Liver (tissue), 10 donors: ENCODE measurements at places on chromosomes 5 and 9. TPM values are rescaled to one million over a fixed set of nuclear protein-coding genes. Genes with fewer than 3 reads are reported as not detected.

DNA sequence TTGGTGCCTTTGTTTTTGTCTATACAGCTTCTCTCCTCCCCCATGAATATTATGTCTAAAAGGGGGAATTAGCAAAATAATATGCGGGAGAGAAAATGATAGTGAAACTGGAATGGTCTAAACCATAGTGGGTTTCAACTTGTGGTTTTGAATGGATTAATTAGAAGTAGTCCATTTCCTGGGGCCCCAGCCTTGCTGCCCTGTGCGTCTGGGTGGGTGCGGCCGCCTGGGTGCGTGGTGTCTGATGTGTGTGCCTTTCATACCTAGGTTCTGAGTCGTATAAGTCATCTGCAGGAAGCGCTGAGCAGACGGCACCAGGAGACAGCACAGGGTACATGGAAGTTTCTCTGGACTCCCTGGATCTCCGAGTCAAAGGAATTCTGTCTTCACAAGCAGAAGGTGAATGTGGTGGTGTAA lies 120.0 kb upstream of the CACNA1B start:
- no peak for DNase-seq

DNA sequence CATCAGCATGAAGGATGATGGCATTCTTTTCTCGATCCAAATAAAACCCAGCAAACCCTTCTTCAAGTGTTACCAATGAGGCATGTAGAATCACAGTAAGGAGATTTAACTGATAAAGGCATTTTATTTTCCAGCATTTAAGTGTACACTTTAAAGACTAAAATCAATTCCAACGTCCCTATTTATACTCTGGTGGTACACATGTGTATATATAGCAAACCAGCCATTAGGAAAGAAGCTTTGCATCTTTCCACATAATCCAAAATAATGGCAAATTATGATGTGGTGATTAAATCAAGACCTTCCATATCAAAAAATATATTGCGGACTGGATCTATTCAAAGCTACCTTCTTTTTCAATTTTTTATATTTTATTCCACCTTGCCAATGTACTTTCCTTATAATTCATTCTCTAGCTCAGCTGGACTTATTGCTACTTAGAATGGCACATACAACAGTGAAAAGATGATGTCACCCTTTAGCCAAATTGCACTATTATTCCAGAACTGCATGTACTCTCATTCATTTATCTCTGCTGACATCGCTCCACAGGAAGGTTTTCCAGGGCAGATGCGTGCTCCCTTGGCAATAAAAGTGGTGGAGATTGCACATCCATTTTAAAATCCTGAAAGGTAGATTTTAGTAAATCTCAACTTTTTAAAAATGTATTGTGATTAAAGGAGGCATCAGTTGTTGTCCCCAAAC lies 63.3 kb upstream of the SLC30A5 start:
- DNase-seq: no peak

Gene BAAT
- polyA plus RNA-seq: 275 TPM

DNA sequence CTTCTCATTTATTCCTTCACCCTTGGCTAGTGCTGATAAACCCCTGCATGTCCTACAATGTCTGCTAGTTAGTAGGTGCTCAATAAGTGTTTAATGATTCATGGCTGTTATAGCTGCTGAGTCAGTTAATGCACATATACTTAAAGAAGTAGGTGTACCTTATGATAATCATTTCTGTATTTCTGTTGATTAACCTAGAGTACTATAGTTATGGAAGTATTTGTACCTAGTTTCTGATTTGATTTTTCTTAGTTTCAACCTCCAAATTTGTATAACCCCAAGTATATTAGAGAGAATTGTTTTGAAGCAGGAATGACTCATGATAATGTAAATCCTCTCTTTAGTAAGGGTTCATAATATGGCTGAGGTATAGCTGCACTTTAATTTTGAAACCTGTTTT lies 8.9 kb downstream of the SMAD5 start:
- no peak for DNase-seq

DNA sequence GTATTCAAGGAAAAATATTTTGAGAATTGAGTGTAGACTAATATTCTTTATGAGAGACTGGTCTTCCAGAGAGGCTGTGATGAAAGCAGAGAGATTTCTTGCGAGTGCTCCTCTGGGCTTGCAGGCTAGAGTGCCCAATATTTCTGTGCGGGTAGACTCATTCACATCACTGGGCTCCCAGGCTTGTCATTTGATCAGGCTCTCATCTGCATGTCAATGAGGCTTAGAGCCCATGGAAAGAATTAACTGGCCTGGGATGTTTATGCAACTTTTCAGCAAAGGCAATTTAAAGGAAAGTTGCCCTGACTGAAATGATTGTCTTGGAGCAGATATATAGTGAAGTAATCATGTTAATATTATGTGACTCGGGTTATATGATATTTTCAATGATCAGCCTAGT lies 42.3 kb downstream of the SNCAIP start:
- no peak for DNase-seq

Gene RRAGA
- polyA plus RNA-seq: 49.0 TPM

- no peak for DNase-seq
These were observed 44.2 kb upstream of the COL15A1 start for GRCh38 chr9:98899408-98900056.

- DNase-seq: no peak
These were observed 34.2 kb downstream of the CDK7 start for GRCh38 chr5:69268899-69269298.

- DNase-seq: no peak
These were observed 13.3 kb downstream of the NUP214 start for GRCh38 chr9:131138676-131139075.

DNA sequence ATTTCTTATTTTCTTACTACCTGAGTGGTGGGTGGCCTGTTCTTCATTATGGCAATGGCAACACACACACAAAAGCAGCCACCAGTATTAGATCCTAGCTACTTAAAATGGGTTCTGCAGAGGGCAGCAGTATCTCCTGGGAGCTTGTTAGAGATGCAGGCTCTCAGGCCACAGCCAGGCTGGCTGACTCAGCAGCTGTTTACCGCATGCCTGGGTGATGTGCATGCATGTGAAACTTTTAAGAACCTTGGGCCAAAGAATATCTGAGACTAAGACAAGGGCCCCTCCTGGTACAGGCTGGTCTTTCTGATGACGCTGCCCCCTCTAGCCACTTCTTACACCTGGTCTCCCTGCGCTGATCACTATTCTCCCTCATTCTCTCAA lies 399.0 kb downstream of the MED10 start:
- no peak for DNase-seq

- DNase-seq: no peak
These were observed 350.8 kb downstream of the DMRT2 start for GRCh38 chr9:1400983-1401382.

DNA sequence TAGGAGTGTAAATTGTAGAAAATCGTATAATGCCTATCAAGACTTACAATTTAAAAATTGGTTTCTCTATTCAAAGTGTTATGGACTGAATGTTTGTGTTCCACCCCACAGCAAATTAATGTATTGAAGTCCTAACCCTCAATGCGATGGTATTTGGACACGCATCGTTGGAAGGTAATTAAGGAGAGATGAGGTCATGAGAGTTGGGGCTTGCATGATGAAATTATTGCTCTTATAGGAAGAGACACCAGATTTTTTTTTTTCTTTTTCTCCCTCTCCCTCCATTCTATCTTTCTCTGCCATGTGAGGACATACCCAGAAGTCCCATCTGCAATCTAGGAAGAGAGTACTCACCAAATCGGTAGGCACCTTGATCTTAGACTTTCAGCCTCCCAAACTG lies 189.2 kb downstream of the MAN2A1 start:
- no peak for DNase-seq

Gene PCDHA9
- polyA plus RNA-seq: not detected

Gene SMC2
- polyA plus RNA-seq: 4.7 TPM

DNA sequence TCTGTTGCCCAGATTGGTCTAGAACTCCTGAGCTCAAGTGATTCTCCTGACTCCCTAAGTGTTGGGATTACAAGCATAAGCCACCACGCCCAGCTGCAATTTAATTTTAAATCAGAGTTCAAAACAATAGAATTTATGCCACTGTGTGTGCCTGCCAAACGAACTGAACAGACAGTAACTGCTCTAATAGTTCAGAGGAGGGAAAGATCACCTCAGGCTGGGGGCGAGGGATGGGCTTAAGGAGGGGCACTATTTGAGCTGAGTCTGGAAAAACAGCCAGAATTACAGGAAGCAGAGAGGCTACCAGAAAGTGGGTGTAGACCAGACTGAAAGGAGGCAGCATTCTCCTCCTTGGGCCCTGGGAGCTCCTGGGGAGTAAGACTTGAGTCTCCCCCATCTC lies 12.2 kb downstream of the NOL6 start:
- DNase-seq: no peak

DNA sequence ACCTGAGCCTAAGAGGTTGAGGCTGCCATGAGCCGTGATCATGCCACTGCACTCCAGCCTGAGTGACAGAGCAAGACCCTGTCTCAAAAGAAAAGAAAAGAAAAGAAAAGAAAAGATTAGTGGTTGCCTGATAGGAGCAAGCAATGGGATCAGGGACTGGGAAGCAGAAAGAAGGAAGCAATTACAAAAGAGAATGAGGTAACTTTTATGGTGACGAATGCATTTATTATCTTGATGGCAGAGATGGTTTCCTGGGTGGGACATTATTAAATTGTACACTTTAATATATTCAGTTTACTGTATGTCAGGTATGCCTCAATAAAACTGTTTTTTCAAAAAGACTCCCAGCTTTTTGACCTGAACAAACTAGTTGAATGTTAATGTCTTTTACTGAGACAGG lies 7.5 kb upstream of the PFDN1 start:
- DNase-seq: no peak

- no peak for DNase-seq
These were observed 263.4 kb downstream of the GRIA1 start for GRCh38 chr5:153753645-153754432.

Gene SAPCD2
- polyA plus RNA-seq: 0.06 TPM

Gene SLCO6A1
- polyA plus RNA-seq: not detected

Gene SLC6A18
- polyA plus RNA-seq: not detected

DNA sequence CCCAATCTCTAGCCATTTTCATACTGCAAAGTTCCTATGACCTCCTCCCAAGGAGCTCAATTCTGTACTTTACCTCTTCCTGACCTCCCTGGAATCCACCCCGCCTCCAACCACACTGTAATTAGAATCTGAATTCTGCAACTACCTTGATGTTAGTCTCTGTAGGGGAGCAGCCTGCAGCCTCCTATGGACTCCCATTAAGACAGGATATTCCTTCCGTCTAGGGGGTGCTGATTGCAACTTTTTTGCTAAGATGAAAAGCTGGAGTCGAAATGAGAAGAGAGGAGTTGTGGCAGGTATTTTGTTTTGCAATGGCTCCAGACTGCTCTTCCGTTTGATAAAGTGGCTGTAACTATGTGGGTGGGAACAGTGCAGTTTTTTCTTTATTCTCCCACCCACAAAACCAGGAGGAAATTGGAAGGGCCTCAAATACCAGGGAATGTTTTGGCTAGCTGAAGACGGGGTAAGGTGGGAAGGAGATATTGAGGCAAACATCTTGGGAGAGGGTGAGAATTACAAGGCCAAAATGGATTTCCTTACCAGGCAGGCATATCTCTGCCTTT lies 23.8 kb downstream of the ANXA2R start:
- DNase-seq: no peak

DNA sequence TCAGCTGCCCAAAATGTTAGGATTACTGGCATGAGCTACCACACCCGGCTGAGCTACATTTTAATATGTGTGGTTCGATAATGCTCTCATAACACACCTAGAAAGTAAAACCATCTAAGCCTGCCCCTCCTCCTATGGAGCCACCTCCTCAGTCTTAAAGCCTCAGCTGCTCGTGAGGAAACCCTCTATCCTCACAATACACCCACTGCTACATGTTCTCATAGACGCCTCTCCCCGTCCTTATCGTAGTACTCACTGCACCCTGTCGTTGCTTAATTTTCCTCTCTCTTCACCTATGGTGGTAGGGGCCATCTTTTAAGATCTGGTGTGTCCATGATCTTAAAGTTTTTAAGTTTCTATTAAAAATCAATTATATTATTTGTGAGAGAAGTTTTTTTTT lies 72.9 kb downstream of the RCL1 start:
- DNase-seq: no peak

Gene CNTNAP3B
- 1.0 TPM for polyA plus RNA-seq

DNA sequence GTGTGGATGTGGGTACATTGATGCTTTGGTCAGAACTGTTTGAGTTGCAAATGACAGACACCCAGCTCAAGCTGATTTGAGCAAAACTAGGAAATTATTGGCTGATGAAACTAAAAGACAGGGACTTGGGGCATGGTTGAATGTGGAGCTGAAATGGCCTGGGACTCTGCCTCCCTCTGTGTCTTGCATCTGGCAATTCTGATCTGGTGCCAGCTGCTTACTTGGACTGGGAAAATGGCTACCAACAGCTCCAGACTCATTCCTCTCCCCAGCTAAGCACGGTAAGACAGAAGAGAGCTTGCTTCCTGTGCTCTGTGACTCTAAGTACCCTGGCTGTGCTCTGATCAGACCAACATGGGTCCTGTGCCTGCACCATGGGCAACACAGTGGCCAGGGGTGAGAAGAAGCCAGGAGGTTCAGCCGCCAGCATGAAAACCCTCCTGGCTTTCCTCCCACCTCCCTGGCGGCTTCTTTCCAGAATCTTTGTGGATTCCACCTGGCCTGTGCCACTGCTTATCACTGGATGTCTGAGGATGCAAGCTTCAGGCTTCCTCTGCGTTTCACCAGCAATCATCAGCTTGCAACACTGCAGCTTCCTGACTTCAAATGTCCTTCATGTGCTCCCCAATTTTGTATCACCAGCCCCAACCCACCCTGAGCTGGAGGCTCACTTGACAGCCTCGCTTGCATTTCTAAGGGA lies 44.1 kb downstream of the C5orf15 start:
- no peak for DNase-seq

GRCh38 chr5:74370168-74370567 lies 270.4 kb downstream of the ENC1 start:
- DNase-seq: no peak

- no peak for DNase-seq
These were observed 426.3 kb downstream of the CETN3 start for GRCh38 chr5:89983216-89983615.

DNA sequence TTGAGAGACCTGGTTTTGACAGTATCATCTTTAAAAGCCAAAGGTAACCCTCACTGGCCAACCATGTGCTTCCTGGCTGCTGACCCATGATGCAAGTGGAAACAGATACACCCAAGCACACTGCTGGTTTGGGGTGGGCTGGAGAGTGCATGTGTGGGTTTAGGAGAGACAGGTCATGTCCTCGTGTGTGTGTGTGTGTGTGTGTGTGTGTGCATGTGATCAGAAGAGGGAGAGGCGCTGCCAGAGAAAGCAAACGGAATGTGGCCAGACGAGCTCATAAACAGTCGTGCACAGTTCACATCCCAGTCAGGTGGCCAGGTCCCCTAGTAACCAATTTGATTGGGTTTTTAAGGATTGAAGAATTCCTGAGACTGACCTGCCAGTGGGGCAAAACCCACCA lies 112.8 kb upstream of the ICE1 start:
- no peak for DNase-seq
